ENCODE measurements at places on chromosomes 16 and 17.
A peak's percentile ranks its signal among the peaks of the same experiment; 100 is the strongest.

- no peak for DNase-seq
Observed at GRCh38 chr16:10846213-10846998, 27.8 kb upstream of the TVP23A start.

DNA sequence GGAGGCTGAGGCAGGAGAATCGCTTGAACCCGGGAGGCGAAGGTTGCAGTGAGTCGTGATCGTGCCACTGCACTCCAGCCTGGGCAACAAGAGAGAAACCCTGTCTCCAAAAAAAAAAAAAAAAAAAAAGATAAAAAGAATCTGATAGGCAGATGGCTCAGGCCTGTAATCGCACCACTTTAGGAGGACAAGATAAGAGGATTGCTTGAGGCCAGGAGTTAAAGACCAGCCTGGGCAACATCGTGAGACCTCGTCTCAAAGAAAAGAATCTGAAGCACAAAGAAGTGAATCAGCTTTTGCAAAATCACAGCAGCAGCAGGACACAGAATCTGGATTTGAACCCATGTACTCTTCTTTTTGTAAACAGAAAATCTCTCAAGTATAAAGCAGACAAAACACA is 7.6 kb downstream of the NOB1 start:
- no peak for DNase-seq

DNA sequence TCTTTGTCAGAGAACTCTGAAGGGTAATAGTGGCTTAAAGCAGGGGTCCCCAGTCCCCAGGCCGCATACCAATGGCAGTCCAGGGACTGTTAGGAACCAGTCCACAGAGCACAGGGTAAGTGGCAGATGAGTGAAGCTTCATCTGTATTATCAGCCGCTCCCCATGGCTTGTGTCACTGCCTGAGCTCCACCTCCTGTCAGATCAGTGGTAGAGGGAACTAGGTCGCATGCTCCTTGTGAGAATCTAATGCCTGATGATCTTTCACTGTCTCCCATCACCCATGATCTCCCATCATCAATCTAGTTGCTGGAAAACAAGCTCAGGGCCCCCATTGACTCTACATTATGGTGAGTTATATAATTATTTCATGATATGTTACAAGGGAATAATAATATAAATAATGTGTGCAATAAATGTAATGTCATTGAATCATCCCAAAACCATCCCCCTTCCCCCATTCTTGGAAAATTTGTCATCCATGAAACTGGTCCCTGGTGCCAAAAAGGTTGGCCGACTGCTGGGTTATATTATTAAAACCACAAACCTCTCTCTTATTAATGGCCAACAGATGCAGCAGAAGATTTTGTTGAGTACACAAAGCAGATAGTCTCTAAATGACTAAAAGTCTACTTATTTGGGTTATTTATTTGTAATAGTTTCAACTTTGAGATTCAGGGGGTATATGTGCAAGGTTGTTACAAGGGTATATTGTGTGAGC is 782.7 kb downstream of the CDH11 start:
- no peak for DNase-seq

DNA sequence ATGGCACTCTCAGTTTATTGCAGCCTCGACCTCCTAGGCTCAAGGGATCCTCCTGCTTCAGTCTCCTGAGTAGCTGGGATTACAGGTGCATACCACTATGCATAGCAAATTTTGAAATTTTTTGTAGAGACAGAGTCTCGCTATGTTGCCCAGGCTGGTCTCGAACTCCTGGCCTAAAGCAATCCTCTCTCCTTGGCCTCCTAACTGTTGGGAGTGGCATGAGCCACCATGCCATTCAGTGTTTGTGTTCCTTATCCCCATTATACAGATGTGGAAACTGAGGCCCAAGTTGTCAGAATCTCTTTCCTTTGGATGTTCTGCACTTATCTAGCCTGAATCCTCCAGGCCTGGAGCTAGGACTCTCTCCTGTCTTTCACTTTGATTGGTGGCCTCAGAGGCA is 40.8 kb upstream of the NKD1 start:
- DNase-seq: no peak

DNA sequence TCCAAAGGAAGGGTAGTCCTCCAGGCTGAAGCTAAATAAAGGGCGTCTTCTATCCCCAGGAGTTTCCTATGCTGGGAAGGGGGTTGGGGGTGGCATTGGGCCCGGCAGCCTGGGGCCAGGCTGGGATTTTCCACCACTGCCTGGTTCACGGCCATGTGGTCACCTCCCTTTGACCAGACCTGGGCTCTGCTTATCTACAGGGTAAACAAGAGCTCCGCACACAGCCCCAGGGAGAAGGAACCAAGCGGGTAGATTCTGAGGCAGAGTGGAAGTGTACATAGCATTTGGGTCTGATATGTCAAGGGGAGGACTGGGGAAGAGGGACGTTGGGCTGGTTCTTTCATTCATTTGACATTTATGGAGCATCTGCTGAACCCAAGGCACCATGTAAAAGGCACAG is 27.2 kb upstream of the TMEM220 start:
- no peak for DNase-seq

DNA sequence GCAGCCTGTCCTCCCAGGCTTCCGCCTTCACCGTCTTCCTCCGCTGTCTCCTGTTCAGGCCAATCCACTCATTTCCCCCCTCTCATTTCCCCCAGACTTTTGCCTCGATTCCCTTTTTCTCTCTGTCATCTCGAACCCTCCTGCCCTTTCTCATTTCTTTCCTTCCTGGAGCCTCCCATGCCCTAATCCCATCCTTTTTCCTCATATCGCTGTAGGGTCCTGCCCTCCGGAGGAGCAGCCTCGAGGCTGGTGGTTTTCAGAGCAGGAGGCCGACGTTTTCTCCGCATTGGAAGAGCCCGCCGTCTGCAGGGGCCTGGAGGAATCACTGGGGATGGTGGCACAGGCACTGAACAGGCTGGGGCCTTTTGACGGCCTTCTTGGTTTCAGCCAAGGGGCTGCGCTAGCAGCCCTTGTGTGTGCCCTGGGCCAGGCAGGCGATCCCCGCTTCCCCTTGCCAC is 597 bp downstream of the OVCA2 start:
- no peak for DNase-seq

DNA sequence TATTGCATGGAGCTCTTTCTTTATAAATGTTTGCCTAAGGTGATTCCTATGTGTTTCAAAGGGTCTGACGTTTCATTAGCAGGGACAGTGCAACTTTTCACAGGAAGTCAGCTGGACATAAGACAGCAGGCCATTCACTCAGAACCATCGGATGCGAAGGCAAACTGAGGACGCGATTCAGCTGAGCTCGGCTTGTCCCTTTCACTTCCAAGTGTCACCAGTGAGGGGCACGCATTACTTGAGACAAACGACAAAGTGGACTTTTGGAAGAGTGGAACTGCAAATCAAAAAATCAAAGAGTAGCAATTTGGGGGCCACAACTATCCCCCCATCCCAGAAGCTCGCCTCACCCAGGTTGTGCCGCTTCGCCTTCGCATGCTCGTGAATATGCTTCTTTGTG is 14.6 kb downstream of the USP22 start:
- DNase-seq: no peak

DNA sequence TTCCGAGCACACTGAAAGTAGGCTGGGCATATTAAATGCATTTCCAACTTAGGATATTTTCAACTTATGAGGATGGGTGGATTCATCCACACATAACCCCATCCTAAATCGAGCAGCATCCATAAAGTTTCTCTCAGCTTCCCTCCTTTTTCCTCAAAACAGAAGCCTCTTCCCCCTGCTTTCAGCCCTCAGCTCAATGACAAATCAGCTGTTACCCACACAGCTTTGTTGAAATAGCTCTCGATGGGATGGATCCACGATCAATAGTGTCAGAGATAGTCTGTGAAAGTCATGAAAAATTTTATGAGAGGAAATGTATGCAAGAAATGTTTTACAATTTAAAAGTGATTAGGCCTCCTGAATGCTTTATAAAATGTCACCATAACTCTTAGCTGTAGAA is 2.5 kb downstream of the DHX33 start:
- DNase-seq: no peak

DNA sequence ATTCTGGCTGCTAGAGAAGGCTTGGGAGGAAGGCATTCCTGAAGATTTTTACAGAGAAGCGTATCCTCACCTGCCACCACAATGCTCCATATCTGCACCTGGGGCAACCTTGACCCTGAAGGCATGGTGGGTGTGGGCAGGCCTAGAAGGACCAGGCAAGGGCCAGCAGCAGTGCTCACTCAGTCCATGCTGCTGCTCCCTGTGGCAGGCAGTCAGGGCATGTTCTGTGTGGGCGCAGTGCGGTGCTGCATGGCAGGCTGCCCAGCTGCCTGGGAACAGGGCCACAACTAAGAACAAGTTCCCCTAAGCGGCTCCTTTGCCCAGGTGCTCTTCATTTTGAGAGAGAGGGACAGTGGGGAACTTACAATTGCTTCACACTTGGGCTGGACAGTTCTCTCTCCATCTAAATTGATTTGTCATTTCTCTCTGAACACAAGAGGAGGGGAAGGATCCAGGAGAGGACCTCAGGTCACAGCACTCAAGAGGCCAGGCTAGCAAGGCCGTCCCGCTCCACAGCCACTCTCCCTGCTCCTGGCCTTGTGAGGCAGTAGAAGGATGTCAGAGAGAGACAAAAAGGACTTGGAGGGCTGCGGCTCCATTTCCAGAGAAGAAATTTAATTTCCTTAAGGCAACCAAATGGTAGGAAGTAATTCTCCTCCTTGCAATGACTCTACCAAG is 158.8 kb downstream of the AATF start:
- DNase-seq: no peak

DNA sequence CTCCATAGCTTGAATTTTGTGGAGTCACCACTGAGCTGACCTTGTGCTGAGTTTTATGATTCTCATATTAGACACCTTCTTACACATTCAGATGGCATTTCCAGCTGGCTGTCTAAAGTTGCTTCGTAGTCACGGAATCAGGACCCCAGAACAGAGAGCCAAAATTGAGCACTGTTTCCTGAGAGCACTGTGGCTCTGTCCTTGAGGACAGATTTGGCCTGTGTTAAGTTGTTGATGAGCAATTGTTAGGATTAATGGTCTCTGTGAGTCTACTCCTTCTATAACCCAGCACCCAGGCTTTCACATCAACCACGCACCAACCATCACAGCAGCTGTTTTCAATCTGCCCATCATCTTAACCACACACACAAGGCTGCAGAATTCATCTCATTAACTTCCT is 277.5 kb upstream of the HSBP1 start:
- no peak for DNase-seq

DNA sequence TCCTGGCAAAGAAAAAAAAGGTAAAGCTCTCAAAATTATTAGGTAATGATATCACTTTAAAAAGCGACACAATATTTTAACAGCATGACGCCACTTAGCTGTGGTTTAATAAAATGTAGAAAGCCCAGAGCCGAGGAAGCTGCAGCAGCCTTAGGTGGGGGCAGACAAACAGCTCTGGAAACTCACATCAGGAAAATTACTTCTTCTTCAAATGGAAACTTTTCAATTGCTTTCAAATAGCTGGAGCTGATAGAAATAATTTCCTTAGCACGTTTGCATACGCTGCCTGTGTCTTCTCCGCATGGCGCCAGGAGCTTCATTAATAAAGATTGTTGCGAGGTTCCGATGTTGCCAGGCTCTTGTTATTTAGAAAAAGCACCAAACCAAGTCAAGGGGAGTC is 835.3 kb upstream of the EEF2KMT start:
- DNase-seq: no peak

- DNase-seq: peak; percentile 23
Observed at GRCh38 chr17:59151006-59151405, 4.0 kb downstream of the SKA2 start.

GRCh38 chr17:73824321-73824720 is 180.1 kb upstream of the SDK2 start:
- no peak for DNase-seq

- no peak for DNase-seq
Observed at GRCh38 chr17:65467156-65467555, 94.3 kb downstream of the AXIN2 start.

- DNase-seq: no peak
Observed at GRCh38 chr16:48862087-48862532, 252.1 kb upstream of the N4BP1 start.

DNA sequence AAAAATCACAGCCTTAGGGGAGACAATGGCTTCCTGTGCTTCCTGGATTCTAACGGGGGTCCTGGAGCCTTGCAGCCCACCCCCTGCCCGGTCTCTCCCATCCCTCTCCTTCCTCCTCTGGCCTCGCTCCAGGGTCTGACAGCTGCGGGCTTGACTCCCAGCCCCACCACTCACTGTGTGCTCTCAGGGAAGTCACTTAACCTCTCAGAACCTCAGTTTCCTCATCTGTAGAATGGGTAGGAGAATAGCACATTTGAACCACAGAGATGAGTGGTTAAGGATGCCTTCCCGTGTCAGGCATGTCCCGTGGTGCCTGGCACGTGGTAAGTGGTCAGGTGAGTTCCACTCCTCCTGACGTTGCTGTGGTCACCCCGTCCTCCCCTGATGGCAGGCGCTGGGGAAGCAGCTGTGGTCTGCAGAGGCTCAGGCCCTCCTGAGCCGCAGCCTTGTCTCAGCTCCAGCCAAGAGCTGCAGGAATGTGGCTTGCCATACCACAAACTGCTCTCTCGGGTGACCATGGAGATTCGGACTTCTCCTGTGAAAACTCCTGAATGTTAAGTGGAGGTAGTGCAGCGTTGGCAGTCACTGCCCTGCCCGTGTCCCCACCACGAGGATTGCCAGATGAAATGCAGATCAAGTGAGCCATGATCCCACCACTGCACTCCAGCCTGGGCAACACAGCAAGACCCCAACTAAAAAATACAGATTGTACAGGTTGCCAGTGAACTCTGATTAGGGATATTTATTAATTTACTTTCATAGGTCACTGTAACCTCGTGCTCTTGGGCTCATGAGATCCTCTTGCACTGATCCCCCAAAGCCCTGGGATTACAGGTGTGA is 85.7 kb downstream of the NT5M start:
- DNase-seq: no peak

- no peak for DNase-seq
Observed at GRCh38 chr17:61251939-61252865, 147.4 kb upstream of the TBX2 start.

- no peak for DNase-seq
Observed at GRCh38 chr17:55417411-55418268, 4.0 kb downstream of the MMD start.

DNA sequence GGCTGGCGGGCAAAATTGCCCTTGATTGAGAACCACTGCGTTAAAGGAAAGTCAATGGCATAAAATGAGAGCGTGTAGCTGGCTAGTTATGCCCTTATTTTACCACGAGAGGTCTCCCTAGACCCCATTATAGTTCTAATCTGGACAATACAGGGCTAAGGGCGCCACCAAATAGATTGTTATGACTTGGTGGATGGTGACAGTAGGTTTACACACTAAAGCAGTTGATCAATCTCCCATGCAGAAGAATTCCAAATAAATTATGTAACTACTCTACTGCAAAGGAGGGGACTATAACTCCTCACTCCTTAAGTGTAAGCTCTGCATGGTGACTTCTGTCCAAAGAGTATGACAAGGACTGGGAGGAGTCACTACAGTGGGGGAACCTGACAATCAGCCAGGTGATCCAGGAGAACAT is 20.4 kb upstream of the YPEL2 start:
- DNase-seq: peak; percentile 73

GRCh38 chr17:50049636-50050035 is 6.3 kb upstream of the ITGA3 start:
- DNase-seq: no peak

- DNase-seq: no peak
Observed at GRCh38 chr17:12341328-12341727, 320.7 kb downstream of the MAP2K4 start.

Measured in CD4-positive, alpha-beta T cell treated with Interleukin-4 for 4 hours (primary cell).